Right ventricle myocardium superior (tissue), 1 donor: ENCODE measurements at places on chromosomes 16 and 17. TPM values are rescaled to one million over a fixed set of nuclear protein-coding genes. Genes with fewer than 3 reads are reported as not detected.

TLCD3B gene
- total RNA-seq = not detected

PAM16 gene
- 74.0 TPM for total RNA-seq

GPRC5B gene
- total RNA-seq = 83.7 TPM

CCDC137 gene
- total RNA-seq = 4.8 TPM

NHLRC4 gene
- 0.38 TPM for total RNA-seq

EEF2K gene
- total RNA-seq = 26.4 TPM

KRTAP1-1 gene
- total RNA-seq = not detected

DNA sequence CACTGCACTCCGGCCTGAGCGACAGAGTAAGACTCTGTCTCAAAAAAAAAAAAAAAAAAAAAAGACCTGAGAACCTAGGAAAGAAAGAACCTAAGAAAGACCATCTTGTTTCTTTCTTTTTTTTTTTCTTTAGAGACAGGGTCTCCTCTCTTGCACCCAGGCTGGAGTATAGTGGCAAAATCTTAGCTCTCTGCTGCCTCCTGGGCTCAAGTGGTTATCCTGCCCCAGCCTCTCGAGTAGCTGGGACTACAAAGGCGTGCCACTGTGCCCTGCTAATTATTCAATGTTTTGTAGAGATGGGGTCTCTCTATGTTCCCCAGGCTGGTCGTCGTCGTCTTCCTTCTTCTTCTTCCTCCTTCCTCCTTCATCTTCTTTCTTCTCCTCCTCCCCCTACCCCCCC lies 7.8 kb upstream of the BIRC5 start:
- DNase-seq = no peak

- peak; percentile 25 for DNase-seq
These were observed 97.2 kb downstream of the TBC1D16 start for GRCh38 chr17:79938336-79939093.

DNA sequence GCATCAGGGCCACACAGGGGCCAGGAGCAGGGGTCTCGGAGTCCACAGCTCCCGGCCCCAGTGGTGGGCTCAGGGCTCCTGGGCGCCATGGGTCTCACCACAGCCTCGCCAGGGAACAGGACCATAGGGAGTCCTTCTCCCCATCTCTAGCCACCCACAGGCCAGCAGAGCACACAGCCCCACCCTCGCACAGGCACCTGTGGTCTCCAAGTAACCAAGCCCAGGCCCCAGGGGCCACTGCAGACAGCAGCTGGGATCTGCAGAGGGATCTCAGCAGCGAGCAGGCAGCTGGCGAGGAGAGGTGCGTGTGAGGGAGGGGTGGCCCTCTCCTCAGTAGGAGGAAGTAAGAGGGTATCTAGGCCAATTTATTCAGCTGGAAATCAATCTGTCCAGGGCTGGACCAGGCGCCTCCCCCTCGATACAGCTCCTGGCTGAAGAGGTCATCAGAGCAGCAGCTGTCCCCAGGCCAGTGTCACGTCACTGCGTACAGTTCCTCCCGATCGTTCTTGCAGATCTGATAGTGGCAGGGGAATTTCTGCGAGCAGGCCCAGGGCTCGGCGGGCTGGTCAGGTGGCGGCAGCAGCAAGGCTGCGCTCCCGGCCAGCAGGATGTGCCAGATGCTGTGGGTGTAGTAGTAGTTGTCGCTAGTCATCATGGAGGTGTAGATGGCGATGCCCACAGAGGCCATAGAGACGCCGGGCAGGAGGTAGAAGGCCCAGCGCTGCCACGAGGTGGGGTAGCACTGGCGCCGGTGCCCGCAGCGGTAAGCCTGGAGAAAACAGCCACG lies 1.4 kb upstream of the MRPL28 start:
- peak; percentile 41 for DNase-seq

- no peak for DNase-seq
These were observed 3.7 kb upstream of the SOX8 start for GRCh38 chr16:977896-978295.

DNA sequence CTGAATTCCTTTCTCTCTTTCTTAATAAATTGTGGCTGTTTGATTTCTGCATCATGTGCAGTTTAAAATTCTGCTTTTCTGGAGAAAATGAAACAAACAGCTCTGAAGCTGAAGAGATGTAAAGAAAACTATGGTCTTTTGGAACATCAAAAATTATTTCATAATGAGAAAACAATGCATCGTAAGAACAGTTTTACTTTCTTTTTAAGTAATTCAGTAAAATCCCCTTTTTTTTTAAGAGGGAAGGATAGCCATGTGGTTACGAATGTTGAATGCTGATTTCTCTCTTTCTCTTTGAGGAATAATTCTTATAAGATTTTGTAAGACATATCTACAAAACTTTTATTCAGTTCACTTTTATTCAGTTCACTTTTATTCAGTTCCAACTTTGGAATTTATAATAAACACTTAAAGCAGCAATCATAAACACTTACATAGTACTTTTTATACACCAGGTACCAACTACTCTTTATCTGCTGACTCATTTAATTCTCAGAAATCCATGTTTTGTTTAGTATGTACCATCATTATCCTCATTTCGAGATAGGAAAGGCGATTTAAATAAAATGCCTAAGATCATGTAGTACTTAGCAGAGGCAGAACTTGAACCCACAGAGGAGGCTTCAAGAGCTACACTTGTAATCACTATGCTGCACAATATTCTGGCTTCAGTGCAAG lies 26.6 kb downstream of the CNTNAP4 start:
- DNase-seq = no peak

- DNase-seq = no peak
These were observed 10.4 kb upstream of the HERPUD1 start for GRCh38 chr16:56921571-56921970.

- no peak for DNase-seq
These were observed 305.1 kb upstream of the GOT2 start for GRCh38 chr16:59039066-59039720.

DNA sequence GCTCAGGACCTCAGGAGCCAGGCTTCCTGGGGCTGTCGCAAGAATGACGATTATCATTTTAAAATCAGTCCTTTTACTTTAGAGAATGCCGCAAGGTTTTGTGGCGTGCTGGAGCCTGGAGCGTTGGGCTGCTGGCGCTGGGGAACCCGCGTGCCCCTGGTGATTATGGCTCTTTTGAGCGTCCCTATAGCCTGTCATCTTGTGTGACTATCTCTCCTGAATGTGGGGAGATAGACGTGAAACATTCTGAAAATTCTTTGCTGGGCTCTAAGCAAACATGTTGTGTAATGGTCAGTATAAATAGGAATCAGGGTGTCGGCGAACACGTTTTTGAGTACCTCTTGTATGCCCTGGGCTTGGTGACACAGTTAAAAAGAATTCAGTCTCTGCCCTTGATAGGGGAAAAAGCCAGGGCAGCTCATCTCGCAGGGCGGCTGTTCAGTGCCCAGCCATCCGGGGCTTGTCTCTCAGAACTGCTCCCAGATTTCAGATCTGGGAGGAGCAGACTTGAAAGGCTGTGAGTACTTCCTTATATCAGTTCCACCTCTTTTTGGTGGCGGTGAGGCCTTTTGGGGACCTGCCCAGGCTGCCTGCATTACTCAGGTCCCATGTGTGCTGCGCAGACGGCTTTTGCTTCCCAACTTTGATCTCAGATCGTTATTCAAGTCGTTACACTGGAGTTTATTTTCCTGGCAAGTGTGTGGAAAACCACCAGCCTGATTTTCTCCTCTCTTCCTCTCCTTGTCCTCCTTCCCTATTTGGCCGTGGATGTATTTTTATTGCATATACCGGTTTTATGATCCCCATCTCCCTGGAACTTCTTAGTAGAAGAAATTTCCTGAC lies 973 bp downstream of the SLC7A6 start:
- DNase-seq = peak; percentile 73
